ENCODE measurements at places on chromosomes 1 and 21.

DNA sequence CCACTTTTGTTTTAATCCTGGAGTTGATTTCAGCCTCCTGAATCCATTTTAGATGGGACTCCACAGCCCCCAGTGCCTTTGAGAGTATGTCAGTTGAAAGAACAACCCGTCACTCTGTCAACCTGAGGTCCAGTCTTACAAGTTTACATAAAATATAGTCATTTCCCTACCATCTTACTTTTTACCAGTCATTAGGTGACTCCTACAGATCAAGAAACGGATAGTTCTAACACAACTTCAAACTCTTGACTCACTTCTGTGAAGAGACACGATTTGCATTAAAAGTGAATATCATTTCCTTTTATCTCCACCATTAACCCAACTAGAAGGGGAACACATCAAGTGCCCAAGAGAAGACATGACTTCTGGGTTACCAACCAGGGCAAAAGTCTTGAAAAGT lies 147.1 kb downstream of the NTPCR start:
- H3K4me1 ChIP-seq = no peaks in the 10 kb centered on the region
- no peak overlapping the region for H3K4me3 ChIP-seq
- no peaks in the 10 kb centered on the region for H3K27me3 ChIP-seq
- H3K36me3 ChIP-seq = no peaks in the 10 kb centered on the region

DNA sequence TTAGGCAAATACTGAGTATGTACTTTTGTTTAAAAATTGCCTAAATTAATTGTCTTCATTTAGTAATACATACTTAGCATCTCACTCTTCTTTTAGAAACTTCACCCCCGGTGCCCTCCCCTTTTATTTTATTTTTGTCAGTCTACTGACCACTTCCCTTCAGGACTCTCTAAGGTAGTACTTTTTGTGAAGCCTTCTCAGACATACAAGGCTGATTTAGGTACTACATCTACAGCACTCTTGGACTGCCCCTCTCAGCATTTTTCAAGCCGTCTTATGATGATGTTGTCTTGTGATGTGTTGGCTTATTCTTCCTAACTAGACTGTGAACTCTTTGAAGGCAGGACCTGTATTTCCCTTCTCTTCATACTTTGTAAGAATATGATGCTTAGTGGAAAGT lies 24.7 kb downstream of the RPS6KC1 start:
- no peak overlapping the region for H3K4me3 ChIP-seq
- H3K4me1 ChIP-seq = no peaks in the 10 kb centered on the region
- DNase-seq = no peak
- H3K36me3 ChIP-seq = peaks cover 3% of the 10 kb centered on the region

DNA sequence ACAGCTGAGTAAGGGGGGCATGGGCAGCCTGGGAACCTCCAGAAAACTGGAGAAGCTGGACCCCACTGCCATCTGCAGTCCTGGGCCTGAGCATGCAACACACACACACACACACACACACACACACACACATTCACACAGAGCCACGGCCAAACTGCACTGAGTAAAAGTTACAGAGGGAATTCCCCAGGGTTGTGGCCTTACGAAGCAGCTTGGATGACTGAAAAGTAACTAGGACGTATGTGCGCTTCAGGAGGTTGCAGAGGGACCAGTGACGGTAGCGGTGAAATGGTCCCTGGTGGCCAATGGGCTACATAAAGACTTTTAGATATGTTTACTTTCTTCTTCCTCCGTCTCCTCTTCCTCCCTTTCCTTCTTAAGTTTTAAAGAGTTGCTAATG lies 232.5 kb upstream of the TMEM51 start:
- no peak overlapping the region for H3K4me3 ChIP-seq
- no peak overlapping the region for H3K27ac ChIP-seq
- H3K4me1 ChIP-seq = peaks cover 6% of the 10 kb centered on the region
- DNase-seq = no peak
- H3K36me3 ChIP-seq = no peaks in the 10 kb centered on the region

DNA sequence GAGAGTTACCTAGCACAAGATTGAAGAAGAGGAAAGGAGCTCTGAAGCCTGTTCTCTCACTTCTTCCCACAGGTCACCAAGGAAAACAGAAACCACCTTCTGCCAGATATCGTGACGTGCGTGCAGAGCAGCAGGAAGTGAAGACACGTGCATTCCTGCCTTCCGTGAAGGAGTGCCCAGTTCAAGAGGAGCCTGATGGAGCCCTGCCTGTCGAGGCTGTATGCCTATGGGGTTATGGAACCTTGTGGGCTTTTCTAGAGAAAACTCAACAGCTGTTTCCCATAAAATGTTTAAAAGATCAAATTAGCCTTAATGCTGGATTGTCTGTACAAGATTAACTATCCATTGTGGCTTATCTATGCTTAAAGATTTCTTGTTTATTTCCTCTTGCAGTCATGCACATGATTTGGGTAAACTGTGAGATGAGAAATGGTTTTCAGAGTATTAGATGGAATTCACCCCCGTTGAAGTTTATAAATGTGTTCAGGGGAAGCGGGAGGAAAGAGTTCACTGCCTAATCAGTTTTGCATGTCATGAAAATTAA lies 27.8 kb downstream of the NTPCR start:
- DNase-seq = no peak
- no peaks in the 10 kb centered on the region for H3K27me3 ChIP-seq
- peaks cover 41% of the 10 kb centered on the region for H3K36me3 ChIP-seq
- peaks cover 8% of the 10 kb centered on the region for H3K4me1 ChIP-seq
- H3K27ac ChIP-seq = peak overlapping the region; percentile 19

DNA sequence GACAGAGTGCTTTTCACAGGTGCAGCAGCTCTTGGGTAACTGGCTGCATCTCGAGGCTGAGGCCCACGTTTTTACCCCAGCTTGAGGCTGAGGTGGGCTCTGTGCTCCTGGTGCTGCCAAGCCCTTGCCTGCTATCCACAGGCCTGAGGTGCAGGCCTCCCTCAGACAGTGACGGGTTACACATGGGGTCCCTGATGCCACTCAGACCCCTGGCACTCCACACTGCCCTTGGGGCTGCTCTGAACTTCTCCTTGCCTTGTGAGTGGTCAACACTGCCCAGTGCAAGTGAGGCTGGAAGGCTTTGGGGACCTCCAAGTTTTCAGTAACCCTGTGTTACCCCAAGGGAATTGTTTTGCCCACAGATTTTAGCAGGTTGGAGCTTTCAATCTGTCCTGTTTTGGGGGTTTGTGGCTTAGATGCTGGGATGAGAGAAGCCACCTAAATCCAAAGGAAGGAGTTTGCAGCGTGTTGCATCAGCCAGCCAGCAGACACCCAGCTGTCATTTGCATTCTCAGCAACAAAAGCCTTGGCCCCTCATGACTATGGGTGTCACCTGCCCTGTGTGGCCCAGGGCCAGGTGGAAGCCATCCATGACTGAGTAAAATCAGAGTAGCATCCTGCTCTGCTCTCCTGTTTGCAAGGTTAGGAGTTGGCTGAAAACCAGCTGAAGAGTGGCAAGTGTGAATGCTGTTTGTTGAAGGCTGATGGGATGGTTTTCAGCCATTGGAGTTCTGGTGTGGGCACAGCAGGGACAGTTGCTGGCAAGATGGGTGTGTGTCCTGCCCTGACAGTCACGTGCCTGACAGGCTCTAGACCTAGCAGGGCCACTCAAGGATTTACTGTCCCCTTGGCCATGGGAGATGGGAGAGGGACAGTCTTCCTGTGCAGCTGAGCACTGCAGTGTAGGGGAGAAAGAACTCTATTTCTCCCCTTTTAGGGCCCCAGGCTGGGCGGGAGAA lies 3.2 kb downstream of the RNF187 start:
- peaks cover 14% of the 10 kb centered on the region for H3K36me3 ChIP-seq
- peak overlapping the region; percentile 88 for H3K4me3 ChIP-seq

DNA sequence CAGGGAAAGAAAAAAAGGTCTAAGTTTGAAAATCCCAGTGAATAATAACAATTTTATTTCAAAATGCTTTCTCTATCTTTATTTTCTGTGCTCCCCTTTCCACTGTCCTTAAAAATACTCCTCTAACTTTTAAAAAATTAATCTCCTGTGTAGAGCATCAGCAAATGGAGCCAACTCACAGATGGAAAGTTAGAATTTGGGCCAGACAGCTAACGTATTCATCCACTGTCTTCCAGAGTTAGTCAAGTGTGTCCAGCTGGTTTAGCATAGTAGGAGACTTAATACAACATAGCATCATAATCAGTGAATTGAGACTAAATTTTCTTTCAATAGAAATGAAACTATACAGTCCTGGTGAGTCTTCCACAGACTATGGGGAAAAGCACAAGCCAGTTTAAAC lies 419.0 kb upstream of the LRRC7 start:
- H3K4me3 ChIP-seq = no peak overlapping the region
- no peaks in the 10 kb centered on the region for H3K27me3 ChIP-seq
- DNase-seq = no peak

DNA sequence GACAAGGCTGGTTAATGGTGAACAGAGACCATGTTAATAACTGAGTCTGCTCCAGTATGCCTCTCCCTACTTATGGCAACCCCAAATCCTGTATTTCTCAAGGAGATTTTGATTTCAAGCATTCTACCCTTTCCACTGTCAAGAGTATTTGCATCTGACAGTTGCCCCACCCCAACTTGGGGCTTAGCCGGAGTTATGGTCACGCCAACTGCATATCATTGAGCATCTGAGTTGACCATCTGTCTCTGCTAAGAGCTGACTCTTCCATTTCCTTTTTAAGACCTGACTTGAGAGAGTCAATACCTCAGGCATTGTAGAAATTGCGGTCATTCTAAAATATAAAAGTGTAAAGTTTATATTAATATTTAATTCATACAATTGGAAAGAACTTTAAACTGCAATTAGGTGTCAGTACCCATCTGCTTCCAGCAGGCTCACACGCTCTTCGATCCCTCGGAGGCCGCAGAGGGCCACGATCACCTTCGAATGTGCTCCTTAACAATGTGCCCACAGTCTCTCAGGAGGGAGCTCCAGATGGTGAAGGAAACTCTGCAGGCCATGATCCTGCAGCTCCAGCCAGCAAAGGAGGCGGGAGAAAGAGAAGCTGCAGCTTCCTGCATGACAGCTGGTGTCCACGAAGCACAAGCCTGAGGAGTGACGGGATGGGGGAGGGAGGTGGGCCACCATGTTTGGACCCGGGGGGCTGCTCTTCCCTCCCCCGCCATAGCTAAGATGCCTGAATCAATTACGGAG lies 409.8 kb downstream of the DISC1 start:
- no peak overlapping the region for H3K27ac ChIP-seq
- H3K27me3 ChIP-seq = no peaks in the 10 kb centered on the region
- H3K4me3 ChIP-seq = no peak overlapping the region
- no peaks in the 10 kb centered on the region for H3K4me1 ChIP-seq

- H3K27ac ChIP-seq = no peak overlapping the region
- peaks cover 13% of the 10 kb centered on the region for H3K27me3 ChIP-seq
- no peak for DNase-seq
- no peaks in the 10 kb centered on the region for H3K36me3 ChIP-seq
- H3K4me3 ChIP-seq = no peak overlapping the region
These were observed 226.6 kb downstream of the CAMTA1 start for GRCh38 chr1:7011826-7012225.

GRCh38 chr1:51316113-51316845 lies 14.1 kb downstream of the TTC39A start:
- H3K4me3 ChIP-seq = no peak overlapping the region
- no peaks in the 10 kb centered on the region for H3K36me3 ChIP-seq
- H3K27ac ChIP-seq = peak overlapping the region; percentile 20
- H3K27me3 ChIP-seq = no peaks in the 10 kb centered on the region

- no peaks in the 10 kb centered on the region for H3K36me3 ChIP-seq
- H3K27me3 ChIP-seq = peaks cover 63% of the 10 kb centered on the region
- peaks cover 10% of the 10 kb centered on the region for H3K4me1 ChIP-seq
- no peak for DNase-seq
These were observed 19.9 kb downstream of the FOXO6 start for GRCh38 chr1:41380979-41381691.

GRCh38 chr1:230503726-230504125 lies 77.6 kb upstream of the PGBD5 start:
- no peaks in the 10 kb centered on the region for H3K27me3 ChIP-seq
- no peaks in the 10 kb centered on the region for H3K36me3 ChIP-seq
- peak overlapping the region; percentile 68 for H3K27ac ChIP-seq
- H3K4me3 ChIP-seq = no peak overlapping the region
- peaks cover 25% of the 10 kb centered on the region for H3K4me1 ChIP-seq
- DNase-seq = no peak

DNA sequence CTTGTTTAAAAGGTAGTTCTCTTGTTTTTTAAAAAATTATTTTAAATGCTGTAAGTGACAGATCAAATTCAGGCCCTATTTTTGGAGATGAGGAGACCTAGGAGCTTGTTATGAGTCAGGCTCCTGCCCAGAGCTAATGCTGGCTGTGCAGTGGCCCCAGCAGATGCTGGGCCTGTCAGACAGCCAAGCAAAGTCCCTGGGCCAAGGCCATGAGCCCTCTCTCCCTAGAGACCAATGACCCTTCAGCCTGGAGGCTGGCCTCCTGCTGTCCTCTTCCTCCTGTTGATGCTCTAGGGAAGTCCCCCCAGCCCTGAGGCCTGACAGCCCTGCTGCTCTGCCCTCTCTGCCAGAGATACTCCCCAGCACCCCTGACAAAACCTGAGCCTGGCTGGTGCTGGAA lies 128.1 kb upstream of the CTTNBP2NL start:
- no peak overlapping the region for H3K4me3 ChIP-seq
- no peaks in the 10 kb centered on the region for H3K36me3 ChIP-seq
- peaks cover 39% of the 10 kb centered on the region for H3K27me3 ChIP-seq

DNA sequence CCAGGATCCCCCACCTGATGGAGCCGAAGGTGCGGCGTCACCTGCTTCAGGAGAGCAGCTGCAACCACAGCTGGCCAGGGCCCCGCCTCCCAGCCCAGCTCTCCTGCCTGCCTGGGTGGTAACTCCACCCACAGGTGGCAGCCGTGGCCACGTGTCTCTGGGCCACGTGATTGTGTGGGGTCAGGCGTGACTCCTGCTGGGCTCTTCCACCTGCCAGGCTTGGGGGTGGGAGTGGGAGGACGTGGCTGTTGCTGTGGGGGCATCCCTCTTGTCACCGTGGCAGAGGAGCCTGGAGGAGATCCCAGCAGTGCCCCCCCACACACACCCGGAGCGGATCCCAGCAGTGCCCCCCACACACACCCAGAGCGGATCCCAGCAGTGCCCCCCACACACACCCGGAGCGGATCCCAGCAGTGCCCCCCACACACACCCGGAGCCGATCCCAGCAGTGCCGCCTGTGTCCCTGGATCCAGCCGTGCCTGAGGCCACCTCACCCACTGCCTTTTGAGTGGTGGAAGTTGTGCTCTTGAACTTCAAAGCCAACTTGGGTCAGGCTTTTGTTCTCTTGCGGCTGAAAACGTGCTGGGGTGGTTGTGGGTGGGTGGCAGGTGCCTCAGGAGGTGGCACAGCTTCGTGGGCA lies 32.2 kb downstream of the POFUT2 start:
- no peaks in the 10 kb centered on the region for H3K27me3 ChIP-seq
- H3K36me3 ChIP-seq = no peaks in the 10 kb centered on the region
- H3K4me1 ChIP-seq = no peaks in the 10 kb centered on the region
- DNase-seq = no peak

- peak overlapping the region; percentile 49 for H3K4me3 ChIP-seq
- H3K27me3 ChIP-seq = peaks cover 10% of the 10 kb centered on the region
- peaks cover 24% of the 10 kb centered on the region for H3K4me1 ChIP-seq
- H3K27ac ChIP-seq = no peak overlapping the region
- H3K36me3 ChIP-seq = no peaks in the 10 kb centered on the region
- DNase-seq = no peak
These were observed 111.9 kb upstream of the SLC25A33 start for GRCh38 chr1:9427388-9427787.

GRCh38 chr1:211267204-211267857 lies 8.2 kb downstream of the RCOR3 start:
- peaks cover 8% of the 10 kb centered on the region for H3K4me1 ChIP-seq
- H3K36me3 ChIP-seq = peaks cover 15% of the 10 kb centered on the region
- H3K27ac ChIP-seq = no peak overlapping the region
- DNase-seq = no peak
- no peak overlapping the region for H3K4me3 ChIP-seq

All from neural crest cell (in vitro differentiated cells).